ENCODE measurements at places on chromosomes 16 and 17.

- DNase-seq, result no peak
Measured at GRCh38 chr17:64332502-64332901, 58.2 kb downstream of the PECAM1 start.

DNA sequence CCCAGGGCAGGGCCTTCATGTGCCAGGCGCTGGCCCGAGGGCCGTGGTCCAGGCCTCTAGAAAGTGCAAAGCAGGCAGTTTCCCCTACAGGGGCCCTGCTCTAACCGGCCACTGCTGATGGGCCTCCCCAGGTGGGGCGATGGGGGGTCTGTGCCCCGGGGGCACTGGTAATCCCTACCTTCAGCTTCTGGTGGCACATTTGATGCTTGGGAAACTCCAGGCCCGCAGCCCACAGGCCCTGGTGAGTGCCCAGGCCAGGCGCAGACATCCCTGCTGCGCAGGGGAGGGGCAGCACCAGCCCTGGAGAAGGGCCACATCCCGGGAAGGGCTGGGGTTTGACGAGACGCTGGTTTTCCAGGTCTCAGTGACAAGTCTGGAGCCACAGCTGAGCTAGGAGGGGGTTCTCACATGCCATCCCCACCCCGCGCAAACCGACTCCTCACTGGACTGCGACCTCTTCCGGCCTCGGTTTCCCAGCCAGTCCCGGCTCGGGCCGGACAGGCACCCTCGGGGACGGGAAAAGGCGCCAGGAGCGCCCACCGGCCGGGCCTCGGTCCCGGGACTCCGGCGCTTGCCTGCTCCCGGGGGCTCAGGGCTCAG lies 1.6 kb downstream of the DOC2B start:
- DNase-seq, result no peak

- no peak for DNase-seq
Measured at GRCh38 chr17:49190932-49191331, 19.4 kb downstream of the GNGT2 start.

DNA sequence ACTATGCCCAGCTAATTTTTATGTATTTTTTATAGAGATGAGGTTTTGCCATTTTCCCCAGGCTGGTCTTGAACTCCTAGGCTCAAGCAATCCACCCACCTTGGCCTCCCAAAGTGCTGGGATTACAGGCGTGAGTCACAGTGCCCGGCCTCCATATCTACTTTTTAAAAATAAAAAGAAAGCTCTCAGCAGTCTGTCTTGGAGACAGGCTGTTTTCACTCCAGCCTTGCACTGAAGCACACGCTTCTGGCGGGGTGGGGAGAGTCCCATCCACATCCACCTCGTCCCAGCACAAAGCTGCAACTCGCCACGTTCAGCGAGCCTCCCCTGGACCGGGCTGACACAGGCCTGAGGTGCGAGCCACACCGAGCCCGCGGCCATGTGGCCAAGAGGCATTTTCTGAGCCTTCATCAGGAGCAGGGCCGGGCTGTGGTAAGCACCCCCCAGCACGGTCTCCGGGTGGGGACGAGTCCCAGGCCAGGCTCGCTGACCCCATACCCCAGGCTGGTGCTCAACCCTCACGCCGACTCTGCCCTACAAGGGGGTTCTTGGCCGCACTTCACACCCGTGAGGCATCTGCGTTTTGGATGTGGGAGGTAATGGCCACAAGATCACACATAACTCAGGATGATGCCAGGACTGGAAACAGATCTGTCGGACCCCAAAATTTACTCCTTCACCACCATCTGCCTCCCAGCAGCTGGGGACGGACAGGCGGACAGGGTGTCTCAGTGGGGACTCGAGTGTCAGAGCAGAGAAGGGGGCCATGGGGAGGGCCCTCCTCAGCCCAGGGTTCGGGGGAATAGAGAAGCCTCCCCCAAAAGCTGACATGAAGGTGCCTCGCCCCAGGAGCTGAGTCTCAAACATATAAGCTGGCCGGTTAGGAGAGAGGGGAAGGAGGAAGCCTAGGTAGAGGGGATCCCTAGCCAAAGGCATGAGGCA lies 28.6 kb downstream of the TBC1D16 start:
- DNase-seq, result no peak

- no peak for DNase-seq
Measured at GRCh38 chr16:48011878-48012658, 143.7 kb downstream of the ABCC12 start.

DNA sequence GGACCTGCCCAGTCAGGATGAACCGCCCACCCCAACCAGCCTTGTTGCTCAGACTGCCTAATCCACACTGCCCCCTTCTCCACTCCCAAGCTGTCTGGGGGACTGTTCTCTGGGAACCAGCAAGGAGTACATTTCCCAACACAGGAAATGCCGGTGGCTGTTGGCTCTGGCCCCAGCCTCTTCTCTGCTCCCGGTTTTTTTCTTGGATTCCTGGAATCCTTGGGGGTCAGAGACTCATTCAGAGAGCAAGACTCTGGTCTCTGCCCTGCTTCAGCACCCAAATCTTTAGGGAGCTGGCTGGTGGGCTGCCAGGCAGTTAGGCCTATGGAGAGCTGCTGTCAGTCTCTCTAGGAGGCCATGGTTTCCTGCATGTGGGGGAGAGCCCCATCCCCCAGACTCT lies 10.8 kb upstream of the MTMR4 start:
- DNase-seq, result no peak

DNA sequence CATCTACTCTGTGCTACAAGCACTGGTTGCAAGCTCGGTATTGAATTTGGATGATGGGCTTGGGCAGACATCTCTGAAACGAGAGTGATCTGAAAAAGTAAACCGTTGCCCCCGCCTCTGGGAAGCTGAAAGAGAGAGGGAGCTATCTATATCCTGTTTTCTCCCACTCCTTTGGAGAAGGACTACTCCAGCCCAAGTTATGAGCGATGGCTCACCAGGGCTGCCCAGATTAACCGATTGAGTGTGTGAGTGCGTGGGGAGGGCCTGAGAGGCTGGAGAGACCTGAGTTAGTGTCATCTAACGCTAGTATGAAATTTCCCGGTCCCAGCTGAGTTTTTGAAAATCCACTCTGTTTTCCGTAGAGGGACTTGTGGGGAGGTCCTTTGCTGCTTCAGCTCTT lies 11.5 kb downstream of the MGAT5B start:
- no peak for DNase-seq

All from GM10248 (cell line).